ENCODE measurements at places on chromosomes 2 and 18.

- no peak for DNase-seq
Observed at GRCh38 chr2:62471816-62472215, 34.2 kb downstream of the TMEM17 start.

DNA sequence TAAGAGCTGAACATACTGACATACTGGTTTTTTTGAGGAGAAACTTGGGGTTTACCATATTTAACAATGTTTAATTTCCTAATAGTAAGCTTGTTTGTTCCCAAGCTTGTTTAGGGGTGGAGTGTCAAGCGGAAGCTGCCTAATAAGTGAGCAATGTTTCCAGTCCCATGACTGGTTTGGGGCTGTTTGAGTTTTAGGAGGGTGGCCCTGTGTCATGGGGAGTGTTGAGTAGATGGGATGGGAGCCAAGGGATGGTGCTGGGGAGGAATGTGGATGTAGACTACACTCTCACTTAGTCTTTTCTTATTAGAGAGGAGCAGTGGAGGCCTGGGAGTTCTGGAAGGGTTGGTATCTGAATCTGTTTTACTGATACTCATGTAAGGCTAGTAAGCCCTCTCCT is 128.5 kb downstream of the TANC1 start:
- peak; percentile 60 for DNase-seq

- no peak for DNase-seq
Observed at GRCh38 chr2:98552499-98553179, 55.7 kb downstream of the COA5 start.

DNA sequence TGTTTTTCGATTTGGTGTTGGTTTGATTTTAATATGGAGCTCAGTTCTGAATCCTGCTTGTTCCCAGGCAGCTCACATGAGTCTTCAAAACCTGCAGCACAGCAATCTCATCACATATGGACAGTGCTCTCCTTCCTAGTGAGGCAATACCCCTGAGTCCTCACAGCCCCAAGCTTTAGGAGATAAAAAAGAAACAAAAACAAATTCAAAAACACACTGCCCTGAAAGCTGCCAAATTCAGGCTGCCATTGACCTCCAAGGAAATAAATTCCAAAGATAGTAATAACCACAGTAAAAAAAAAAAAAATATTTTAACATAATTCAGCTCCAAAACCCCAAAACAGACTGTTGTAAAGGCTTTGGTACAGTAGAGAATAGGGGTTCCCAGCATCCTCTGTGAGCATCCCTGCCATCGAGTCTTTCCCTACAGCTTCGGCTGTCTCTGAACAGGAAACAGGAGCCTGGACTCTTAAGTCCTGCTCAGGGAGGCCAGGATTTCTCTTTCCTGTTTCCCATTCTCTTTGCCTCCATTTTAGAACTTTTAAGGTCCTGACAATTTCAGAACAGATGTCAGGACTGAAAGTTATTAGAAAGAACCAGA is 14.7 kb upstream of the SP3 start:
- DNase-seq = no peak

GRCh38 chr2:79437433-79438267 is 75.2 kb upstream of the CTNNA2 start:
- peak; percentile 33 for DNase-seq

Measured in M059J (cell line).